ENCODE measurements at places on chromosomes 11 and 22.

GRCh38 chr22:49214976-49215375 lies 612.7 kb downstream of the BRD1 start:
- peak; percentile 33 for DNase-seq

DNA sequence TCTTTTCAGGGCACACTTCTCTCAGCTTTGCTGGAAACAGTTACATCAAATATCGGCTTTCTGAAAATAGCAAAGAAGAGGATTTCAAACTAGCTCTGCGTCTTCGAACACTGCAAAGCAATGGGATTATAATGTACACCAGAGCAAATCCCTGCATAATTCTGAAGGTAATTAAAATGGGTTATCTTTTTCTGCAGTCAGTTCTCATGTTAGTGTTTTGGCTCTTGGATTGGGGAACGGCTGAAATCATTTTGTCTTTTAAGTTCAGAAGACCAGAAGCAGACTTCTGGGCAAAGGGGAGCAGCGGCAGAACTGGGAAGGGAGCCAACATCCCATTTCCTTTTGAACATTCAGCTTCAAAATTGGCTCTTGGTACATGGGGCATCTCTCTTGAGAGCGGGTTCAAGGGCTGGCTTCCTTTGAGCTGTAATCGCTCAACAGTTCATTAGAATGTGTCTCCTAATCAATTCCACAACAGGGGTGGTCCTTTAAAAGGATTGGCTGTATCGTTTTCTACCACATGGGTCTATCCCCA lies 110.2 kb upstream of the MTNR1B start:
- DNase-seq: no peak

GRCh38 chr22:45552580-45553350 lies 50.1 kb downstream of the FBLN1 start:
- DNase-seq: peak; percentile 52

DNA sequence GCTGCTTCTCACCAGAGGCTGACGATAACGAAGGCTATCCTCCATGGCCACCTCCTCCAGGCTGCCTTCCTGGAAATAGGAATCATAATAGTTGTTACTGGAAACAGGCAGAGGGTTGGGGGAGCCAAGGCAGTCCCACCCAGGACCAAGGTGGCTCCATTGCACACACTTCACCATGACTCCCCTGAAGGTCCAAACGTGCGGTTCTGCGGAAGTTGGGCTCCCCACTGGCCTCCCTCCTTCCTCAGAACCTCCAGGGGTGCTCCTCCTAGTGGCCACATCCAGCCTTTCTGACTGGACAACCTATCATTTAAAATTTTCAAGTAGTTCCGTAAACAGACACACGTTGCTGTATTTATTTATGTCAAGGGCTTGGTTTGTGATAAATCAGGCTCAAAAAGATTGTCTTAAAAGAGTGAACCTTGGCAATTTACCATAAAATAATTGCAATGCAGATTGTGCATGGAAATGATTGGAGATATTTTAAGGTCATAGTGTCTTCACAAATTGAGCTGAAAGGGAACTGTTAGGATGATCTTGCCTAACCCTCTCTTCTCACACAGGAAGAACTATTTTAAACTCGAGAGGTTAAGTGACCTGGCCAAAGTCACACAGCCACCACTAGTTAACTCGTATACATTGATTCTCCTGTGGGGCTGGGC lies 1.4 kb upstream of the TCN2 start:
- DNase-seq: peak; percentile 63

- peak; percentile 55 for DNase-seq
Measured at GRCh38 chr11:40754297-40754696, 705.2 kb downstream of the LRRC4C start.

- peak; percentile 77 for DNase-seq
Measured at GRCh38 chr11:31798554-31799434, 12.3 kb downstream of the PAX6 start.

GRCh38 chr22:36330127-36330526 lies 57.6 kb downstream of the MYH9 start:
- DNase-seq: no peak

- peak; percentile 79 for DNase-seq
Measured at GRCh38 chr11:100827934-100828661, 141.0 kb downstream of the ARHGAP42 start.

DNA sequence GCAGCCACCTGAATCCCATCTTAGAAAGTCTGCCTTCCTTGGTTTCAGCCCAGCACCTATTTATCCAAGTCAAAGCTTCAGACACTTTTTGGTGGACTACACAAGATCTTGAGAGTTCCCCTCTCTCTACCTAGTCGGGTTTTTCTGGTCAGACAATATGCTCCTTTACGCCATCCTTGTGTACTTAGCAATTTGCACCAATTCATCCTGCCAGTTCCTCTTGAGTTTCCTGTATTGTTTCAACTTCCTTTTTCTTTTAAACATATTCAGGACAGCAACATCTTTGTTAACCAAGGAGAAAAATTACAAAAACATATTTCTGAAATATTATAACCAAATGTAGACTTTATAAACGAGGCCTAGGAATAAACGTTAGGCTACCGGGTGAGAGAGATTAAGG lies 368.2 kb upstream of the CADM1 start:
- DNase-seq: no peak

- DNase-seq: peak; percentile 98
Measured at GRCh38 chr11:34302046-34302921, 55.5 kb downstream of the ABTB2 start.

DNA sequence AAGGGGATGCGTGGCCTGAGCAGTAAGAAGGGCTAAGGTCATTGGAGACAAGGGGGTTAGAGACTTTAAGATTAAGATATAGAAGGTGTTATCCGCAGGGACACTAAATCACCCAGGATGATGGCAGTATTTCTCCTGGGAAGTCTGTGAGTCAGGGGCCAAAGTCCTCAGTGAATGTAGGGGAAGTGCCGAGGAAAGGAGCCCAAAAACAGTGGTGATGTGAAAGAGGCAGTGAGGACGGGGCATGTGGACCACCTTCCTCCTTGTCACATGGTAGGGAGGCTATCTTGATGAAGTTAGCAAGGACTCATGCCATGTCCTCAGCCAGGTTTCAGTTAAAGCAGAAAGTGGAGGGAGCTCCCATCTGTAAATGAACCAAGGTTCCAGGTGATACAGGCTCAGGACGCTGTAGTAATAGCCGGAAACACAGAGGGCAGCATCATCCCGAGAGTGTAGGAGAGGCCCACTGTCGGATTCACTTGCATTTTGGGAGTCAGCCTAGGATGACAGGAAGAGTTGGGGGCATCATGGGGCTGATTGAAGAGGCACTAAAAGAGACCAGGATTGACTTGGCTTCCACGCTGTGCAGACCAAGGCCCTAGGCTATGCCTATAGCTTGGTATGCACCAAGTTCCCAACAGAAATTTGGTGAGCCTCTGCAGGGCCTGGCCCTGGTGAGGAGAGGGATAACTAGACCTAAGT lies 33.5 kb downstream of the WEE1 start:
- DNase-seq: no peak

DNA sequence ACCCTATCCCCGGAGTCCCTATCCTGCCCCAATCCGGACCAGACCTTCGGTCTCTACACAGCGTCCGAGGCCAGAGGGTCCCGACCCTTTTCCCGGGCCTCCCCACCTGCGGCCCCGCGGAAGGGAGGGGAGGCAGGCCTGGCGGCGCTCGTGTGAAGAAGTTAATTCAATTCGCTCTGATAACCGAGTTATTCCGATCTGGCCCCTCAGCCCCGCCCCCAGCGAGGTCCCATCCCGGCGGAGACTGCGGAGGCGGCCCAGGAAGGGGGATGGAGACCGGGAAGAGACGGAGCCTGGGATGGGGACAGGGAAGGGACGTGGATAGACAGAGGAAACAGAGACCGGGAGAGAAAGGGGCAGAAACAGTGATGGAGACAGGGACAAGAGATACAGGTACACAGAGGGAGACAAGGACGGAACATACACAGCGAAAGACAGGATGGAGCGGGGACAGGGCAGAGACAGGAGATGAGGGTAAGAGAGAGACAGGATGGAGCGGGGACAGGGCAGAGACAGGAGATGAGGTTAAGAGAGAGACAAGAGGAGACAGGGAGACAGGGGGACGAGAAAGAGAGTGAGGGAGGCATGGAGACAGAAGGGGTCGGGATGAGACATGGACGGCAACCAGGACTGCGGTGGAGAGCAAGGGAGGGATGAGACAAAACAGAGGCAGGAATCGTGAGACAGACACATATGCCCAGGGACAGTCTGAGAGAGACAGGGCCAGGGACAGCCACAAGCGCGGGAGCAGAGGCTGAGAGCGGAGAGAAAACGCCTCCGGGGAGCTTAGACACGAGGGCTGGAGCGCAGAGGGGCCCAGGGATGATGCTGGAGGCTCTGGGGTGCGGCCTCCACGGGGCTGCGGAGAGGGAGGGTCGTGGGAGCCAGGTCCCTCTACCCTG lies 636 bp upstream of the PHOX2A start:
- DNase-seq: peak; percentile 66

- no peak for DNase-seq
Measured at GRCh38 chr11:119844808-119845207, 115.8 kb upstream of the NECTIN1 start.

DNA sequence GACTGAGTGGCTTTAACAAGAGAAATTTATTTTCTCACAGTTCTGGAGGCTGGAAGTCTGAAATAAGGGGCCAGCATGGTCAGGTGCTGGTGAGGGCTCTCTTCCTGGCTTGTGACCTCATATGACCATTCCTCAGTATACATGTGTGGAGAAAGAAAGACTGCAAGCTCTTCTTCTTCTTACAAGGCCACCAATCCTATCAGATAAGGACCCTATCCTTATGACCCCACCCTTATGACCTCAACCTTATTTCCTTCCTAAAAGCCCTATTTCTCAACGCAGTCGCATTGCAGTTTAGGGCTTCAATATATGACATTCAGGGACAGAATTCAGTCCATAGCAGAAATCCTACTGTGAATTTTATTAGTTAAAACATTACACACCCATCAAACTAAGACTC lies 124.4 kb upstream of the RAG2 start:
- DNase-seq: no peak

DNA sequence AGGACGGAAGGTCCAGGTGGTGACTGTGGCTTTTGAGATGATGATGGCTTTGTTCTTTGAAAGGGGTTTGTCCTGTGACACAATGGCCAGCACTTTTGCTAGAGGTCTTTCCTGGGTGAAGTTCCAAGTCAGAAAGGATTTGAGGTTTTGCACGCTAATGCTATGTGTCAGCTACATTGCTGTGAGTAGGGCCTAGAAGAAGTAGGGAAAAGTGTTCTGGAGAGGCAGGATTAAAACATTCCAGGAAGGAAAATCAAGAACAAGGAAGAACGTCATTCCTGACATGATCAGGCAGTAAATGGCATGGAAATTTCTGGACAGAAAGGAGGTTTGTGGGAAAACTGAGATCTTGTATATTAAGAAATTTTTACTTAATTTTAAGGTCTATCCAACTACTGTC lies 290.7 kb downstream of the NTM start:
- DNase-seq: no peak

- DNase-seq: peak; percentile 70
Measured at GRCh38 chr11:22703040-22703439, 36.6 kb downstream of the GAS2 start.
